ENCODE measurements at places on chromosomes 1 and 21.

GRCh38 chr21:37862536-37862935, 53.7 kb downstream of the KCNJ6 start:
- DNase-seq: no peak

DNA sequence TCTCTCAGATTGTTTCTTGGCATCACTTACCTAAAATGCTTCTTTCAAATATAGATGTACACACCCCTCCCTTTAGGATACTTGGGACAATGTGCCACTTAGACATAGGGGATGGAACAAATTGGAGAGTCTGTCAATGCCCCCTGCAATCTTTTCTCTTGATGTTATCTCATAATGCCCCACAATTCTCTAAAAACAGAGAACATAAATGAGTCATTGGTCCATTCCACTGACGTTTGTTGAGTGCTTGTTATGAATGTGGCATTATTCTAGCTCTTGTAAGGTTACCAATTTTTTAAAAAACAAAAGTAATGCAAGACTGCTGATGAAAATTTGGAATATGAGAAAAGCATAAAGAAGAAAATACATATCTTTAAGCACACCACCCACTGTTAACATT, 5.6 kb upstream of the SMIM11 start:
- no peak for DNase-seq

- no peak for DNase-seq
These were observed 121.2 kb upstream of the ERG start for GRCh38 chr21:38619480-38619879.

DNA sequence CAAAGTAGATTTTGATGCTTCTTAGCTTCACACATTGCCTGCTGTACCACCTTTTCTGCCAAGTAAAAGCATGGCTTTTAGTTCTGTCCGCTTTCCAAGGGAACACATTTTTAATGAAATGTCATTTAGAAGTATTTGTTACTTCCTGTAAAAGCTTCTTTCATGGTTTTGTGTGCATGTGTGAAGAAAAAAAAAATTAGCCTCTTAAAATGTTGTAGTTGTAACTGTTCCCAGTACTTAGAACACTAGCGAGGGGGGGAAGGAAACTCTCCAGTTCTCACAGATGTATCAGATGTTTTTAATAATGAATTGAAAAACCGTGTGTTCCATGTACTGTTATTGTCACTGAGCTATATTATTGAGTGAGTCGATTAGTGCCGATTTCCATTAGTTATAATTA, 568.3 kb upstream of the ADGRL2 start:
- DNase-seq: no peak

DNA sequence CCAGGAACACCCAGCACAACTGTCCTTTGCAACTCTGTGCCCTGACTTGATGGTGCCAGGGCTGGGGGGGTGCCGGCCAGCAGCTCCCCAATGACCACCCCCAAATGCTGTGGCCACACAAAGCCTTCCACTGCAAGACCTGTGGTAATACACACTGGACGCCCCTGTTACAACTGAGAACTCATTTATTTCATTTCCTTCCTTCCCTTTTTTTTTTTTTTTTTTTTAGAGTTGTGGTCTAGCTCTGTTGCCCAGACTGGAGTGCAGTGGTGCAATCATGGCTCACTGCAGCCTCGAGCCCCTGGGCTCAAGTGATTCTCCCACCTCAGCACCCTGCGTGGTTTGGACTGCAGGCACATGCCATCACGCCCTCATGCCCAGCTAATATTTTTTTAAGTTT, 25.2 kb downstream of the TP73 start:
- no peak for DNase-seq

- no peak for DNase-seq
These were observed 160.7 kb upstream of the POU3F1 start for GRCh38 chr1:38207275-38207674.

- DNase-seq: no peak
These were observed 19.7 kb upstream of the ZBTB40 start for GRCh38 chr1:22431965-22432364.

- DNase-seq: no peak
These were observed 2.1 kb downstream of the ADGRL2 start for GRCh38 chr1:81802707-81803430.

GRCh38 chr1:205568135-205568468, 63.6 kb downstream of the CDK18 start:
- no peak for DNase-seq

GRCh38 chr1:23403038-23403336, 21.6 kb downstream of the TCEA3 start:
- DNase-seq: no peak

DNA sequence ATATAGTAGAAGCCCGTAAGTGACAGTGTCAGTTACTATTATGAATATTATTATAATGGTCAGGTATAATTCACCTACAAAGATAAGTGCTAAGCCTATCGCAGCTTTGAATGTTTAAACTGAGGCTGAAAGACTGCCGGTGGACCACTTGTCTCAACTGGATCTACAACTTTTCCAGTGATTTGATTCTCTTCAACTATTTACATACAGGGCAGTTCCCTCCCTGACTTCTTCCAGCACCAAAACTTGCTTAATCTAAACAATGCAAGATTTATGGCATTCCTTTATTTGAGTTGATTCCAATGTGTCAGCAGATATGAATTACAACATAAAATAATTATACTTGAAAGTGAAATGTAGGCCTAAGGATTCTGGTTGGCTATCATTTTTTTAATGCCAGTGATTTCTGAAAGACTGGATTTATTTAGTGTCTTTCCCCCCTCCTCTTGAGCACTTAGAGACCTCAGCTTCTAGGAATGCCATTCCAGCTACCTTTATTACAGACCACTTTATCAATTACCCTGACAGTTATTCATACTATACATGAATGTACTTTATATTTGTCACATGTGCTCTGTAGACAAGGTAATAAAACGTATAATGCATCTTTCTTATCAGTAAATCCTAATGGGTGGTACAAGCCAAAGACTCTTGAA, 153.3 kb upstream of the C8B start:
- no peak for DNase-seq

DNA sequence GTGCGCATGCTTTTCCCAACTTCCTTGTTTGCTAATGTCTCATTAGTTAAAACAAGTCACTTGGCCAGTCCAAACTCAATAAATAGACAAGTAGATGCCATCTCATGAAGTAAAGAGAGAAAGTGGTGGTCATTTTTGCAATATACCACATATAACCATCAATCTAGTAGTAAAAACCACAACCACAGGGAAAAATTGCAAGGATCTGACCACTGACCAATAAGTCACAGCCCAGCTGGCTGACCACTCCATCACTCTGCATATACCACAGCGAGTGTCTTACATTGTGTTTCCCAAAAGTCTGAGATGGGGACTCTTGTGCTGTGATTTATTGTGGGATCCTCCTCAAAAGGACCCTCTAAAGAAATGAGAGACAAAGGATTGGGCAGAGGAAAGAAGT, 76.0 kb downstream of the FH start:
- DNase-seq: no peak

DNA sequence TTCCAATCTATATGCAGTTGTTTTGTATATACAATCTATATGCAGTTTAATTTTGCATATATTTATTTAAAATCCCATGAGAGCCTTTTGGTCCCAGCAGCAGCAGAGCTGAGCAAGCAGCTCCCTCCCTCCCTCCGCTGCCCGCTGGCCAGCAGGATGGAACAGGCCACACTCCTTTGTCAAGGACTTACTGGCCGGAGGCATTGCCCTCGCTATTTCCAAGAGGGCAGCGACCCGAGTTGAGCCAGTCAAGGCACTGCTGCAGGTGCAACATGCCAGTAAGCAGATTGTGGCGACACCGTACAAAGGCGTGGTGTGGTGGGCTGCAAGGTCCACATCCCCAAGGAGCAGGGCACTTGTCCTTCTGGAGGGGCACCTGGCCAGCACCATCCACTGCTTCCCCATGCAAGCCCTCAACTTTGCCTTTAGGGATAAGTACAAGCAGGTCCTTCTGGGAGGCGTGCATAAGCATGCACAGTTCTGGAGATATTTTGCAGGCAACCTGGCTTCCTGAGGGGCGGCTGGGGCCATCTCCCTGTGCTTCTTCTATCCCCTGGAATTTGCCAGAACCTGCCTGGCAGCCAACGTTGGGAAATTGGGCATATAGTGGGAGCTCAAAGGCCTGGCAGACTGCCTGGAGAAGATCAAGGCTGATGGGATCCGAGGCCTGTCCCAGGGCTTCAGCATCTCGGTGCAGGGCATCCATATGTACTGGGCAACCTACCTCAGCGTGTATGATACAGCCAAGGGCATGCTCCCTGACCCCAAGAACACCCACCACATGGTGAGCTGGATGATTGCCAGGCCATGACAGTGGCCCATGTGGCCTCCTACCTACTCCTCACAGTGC, 92.2 kb downstream of the OSBPL9 start:
- DNase-seq: no peak

GRCh38 chr1:197302775-197303174, 34.7 kb downstream of the CRB1 start:
- DNase-seq: no peak

DNA sequence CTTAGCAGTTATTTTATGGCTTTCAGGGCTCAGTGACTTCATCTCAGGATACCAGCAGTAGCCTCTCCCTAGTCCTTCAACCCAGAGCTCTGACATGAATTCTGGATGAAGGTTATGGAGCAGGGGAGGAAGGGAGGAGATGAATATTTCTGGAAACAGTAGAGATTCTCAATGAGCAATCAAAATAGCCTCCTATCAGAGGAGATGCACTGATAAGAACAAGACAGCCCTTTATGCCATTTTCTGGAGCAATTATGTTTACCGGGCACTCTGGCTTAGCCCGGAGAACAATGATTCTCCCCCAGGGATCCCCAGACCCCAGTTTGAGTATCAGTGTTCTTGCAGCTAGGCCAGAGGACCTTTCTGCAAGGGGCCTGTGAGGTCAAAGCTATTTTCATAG, 37.9 kb upstream of the EDARADD start:
- no peak for DNase-seq

GRCh38 chr21:45709173-45709572, 65.6 kb downstream of the PCBP3 start:
- DNase-seq: no peak

- no peak for DNase-seq
These were observed 6.9 kb upstream of the SLC35D1 start for GRCh38 chr1:67060811-67061218.

DNA sequence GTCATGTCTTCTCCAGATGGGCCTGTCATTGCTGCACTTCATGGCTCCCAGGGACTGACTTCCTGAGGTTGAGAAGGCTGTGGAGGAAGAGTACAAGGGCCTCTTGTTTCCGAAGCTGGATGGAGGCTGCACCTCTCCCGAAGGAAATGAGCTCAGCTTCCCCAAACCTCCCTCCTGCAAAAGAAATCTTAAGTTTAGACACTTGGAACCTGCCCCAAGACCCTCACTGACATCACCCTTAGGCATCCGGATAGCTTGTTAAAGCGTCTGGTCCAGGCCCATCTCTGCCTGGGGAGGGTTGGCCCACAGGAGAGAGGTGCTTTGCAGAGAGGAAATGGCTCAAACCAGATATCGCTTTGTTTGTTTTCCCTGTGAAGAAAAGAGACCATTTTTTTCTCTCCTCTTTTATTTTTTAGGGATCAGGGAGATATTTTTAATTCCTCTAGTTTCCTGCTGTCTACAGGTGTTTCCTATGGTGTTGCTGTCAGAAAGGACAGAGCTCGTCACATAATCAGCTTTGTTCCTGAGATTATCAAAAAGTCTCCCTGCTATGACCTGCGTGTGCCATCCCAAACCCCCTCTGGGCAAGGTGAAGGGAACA, 25.0 kb downstream of the RCSD1 start:
- DNase-seq: no peak

DNA sequence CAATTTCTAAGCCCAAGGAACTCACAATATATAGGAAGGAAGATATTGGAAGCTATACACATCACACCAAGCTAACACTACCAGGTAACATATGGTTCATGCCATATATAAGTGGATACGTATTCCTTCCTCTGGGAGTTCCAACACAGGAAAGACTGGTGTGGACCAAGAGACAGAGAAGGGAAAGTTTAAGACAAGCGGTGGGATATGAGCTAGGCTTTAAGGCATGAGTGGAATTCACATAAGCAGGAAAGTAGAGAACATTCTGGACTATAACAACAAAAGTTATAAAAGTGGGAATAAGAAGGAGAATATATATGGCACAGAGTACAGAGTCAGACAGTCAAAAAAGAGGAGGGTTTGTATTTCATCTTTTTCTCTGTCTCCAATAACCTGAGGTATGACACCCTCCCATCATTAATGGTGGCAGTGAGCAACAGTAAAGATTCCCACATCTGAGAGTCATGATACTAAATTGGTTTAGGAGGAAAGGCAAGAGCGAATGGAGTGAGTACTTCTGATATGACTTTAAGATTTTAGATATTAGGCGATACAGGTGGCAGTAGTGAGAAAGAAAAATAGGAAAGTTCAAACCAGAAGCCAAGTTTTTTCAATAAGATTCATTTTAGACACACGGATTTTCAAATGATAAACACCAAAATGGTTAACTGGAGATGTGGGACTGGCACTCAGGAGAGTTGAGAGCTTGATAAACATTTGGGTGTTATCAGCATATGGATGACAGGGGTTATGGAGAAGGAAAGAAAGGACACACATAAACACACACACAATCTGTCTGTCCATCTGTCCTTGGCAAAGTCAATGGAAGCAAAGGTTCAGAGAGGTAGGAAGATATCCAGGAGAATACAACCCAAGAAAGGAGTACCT, 87.4 kb upstream of the TTC39A start:
- DNase-seq: no peak

DNA sequence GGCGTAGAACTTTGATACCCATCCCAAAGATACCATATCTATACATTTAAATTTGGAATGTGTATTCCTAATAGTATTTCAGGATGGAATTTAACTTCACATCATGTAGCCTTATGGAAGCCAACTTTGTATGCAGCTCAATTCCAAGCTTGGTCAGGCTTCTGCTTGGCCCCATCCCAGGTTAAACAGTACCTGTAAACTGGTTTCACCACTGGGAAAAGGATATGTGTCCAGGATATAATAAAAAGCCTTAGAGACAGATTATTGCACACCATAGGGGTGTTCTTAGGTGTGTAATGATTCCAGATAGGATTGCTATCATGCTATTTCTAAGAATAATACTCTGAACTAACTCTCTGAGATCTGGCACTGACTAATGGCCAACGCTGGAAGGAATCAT, 28.1 kb downstream of the ADAM30 start:
- DNase-seq: no peak

DNA sequence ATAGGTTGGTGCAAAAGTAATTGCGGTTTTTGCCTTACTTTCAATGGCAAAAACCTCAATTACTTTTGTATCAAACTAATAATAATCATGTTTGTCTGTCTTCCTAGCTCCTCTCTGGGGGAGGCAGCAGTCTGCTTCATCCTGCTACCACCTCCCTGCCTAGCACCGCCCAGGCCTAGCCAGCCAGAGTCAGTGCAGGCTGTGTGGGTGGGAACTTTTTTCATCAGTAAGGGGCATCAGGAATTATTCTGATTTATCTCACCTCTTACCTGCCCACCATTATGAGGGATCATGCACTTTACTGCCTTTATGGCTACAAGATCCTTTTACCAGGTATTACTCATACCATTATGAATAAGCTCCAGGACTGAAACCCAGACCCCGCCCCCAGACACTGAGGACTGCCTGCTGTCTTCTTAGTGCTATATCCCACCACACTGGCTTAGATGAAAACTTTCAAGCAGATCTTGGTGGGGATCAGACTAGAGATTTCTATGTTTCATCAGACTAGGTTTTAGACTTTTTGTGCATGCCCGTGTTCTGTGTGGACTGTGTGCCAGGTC, 116.4 kb downstream of the PBX1 start:
- no peak for DNase-seq

All from activated T-helper 1 cell treated with anti-CD3 and anti-CD28 coated beads, Interleukin-2, amount 50 U/mL, for 16 hours (primary cell).